T-helper 9 cell (primary cell): ENCODE measurements at places on chromosomes 5 and 9.

DNA sequence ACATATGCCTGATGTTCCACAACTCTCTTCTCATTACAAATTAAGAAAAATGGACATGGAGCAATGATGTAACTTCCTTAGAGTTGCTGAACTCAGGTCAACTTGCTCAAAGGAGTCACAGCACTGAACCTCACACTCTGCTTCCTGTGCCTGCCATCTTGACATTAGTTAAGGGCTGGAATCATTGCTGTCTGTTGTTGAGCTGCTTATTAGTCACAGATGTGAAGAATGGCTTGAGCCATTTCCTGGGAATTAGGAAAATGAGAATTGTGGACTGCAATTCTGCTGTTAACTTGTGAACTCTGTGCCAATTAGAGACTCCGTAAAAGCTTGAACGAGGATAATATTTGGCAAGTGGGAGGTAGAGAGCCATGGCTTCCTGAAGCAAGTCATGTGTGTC is 212.0 kb downstream of the ADAMTS12 start:
- no peak for DNase-seq

DNA sequence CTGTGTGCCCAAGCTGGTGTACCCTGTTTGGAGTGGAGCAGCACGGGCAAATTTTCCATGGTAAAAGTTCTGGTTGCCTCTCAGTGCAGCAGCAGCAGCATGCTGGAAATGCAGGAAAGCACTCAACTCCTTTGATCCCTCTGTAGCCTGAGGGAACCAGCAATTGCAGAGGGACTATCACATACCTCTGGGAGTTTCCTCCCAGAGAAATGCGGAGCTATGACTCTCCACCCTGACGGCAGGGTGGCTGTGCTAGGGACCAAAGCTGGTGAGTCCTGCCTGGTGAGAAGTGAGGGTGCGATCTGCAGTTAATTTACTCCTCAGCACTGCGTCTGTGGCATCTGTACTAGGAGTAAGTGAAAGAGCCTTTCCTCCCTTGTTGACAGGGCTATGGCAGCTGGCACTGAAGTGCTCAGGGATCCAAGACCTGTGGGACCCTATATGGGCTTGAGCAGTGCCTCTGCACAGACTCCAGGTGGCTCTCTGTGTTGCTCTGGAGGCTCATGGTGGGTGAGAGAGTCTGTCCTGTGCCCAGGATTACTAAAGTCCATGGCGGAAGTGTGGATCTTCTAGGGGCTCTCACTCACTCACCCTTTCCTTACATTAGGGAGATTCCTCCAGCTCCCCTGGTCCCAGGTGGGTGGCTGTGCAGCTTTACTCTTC is 601.2 kb upstream of the TYRP1 start:
- DNase-seq: no peak

DNA sequence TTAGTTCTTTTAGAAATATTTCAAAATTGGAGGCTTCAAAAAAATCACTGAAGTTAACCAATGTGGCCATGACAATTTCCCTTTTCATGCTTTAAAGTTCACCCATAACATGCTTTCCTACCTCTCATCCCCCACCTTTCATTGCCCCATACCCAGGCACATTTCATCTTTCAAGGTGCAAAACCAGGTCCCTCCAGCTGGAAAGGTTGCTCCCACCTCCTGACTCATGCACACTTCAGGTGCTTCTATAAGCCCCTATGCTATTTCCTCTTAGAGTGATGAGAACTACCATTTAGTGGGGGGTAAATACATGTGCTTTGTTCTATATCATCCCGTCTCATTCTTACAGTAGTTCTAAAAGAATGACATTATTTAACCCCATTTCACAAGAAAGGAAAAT is 15.4 kb downstream of the FYB1 start:
- DNase-seq: no peak

DNA sequence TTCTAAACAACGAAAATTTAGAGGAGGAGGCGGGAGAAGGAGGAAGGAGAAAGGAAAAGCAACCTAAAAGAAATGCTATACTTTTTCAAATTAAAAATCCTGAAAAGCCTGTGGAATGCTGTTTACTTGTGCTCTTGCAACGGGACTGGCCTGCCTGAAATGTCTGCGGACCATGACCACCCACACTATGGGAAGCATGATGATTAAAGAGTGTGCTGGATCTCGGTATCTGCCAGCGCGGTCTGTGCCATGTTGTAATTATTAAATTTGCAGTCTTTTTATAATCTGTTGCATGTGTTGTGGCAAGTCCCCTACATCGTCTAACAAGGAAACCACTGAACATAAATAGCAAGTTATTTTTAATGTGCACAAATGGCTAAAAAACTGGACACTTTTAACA is 111.4 kb downstream of the FANCC start:
- DNase-seq: no peak

DNA sequence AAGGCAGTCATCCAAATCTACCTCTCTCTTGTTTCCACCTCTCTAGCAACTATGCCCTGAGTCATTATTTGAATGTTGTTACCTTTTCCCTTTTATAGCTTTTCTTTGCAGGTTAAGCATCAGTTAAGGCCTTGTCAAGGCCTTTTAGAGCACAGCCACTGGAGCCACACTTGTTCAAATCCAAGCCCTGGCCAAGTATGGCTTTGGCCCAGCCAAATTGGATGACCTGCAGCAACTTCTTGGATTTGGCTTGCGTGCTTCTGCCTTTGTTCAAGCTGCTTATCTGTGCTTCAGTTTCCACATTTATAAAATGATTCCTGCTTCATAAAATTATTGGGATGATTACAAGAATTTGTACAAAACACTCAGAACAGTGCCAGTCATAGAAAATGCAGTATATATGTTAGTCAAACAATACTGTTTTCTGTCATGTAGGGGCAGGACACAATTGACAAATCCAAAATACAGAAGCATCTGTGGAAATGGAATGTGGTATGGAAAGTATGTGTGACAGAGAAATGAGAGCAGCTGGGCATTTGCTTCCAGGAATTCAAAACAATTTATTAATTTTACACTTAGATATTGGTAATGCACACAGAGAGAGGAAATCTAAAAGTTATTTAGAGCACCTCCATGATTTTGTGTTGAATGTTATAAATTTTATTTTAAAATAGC is 17.9 kb upstream of the RLN1 start:
- DNase-seq: no peak

DNA sequence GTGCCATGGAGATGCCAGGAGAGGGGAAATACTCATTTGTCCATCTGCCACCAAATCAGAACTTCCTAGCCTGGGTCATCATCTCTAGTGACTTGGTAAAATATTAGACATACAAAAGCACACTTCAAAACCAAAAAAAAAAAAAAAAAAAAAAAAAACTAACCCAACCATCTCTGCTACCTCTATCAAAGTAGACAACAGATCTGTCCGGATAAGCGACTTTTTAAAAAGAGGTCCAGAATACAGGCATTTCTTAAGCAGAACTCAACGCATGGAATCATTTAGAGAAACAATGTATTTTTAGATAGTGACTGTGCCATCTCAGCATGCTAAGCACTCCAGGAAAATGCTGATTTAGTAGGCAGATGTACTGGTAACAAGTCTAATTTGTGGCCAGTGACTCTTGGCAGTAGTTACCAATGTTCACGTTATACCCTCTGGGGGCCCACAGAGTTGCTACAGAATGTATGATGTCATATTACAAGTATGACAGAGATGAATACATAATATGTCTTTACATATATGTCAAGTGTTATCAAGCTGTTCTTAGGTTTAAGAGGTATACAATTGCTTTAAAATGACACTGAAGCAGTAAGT is 107.8 kb downstream of the SMIM23 start:
- no peak for DNase-seq

DNA sequence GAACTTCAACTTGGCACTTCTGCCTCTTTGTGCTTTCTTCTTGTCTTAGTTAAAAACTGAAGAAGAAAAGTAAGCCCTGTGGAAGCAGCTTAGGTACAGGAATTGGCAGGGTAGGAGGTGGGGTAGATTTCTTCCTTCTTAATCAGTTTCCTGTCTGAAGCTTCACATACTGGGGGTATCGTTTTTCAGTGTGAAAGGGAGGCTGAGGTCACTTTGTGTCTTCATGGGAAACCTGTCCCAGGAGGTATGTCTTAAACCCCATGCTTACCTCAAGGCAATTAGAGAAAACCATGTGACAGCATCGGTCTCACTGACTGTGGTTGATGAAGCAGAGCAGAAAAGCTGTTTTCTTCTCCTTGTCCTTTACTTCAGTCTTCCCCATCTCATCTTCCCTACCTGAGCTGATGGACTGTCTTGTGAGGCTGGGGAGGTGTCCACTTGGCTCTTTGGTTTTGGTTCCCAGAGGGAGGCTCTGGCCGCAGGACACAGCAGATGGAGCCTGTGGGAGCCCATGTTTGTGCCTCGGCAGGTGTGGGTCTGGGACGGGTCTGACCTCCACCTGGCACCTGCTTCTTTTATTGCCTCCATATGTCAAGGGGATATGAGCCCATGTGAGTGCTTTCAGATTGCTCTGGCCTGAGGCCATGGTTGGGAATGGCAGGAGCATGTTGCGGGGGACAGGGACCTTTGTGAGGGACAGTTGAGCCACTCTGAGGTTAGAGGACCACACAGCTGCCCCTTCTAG is 47.0 kb downstream of the SH3GL2 start:
- no peak for DNase-seq
